Activated CD8-positive, alpha-beta memory T cell treated with anti-CD3 and anti-CD28 coated beads for 1 hour (primary cell): ENCODE measurements at places on chromosomes 12 and 14.

DNA sequence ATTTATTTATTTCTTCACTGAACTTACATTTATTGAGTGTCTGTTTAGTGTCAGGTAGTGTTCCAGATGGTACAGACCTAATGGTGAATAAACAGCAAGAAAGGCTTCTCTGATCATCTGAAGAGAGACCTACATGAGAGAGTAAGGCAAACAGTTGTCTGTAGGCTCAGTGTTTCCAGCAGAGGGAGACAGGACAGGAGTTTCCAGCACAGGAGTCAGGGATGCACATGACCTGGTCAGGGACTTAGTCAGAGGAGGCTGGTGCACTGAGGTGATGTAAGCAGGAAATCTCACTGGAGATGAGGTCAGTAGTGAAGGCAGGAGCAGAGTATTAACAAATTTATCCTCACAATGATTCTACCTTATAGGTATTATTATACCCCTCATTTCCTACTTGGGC, 233.2 kb downstream of the MDGA2 start:
- DNase-seq, result no peak

GRCh38 chr12:5861416-5861815, 83.6 kb downstream of the ANO2 start:
- no peak for DNase-seq

DNA sequence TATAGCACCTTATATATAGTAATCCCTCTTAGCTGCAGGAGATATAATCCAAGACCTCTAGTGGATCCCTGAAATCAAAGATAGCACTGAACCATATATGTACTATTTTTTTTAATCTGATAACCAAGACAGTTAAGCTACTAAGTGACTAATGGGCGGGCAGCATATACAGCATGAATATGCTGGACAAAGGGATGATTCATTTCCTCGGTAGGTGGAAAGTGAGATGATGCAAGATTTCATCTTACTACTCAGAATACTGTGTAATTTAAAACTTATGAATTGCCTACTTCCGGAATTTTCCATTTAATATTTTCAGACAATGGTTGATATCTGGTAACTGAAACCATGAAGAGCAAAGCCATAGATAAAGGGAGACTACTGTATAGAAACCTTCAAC, 36.2 kb downstream of the PRMT8 start:
- DNase-seq, result no peak

DNA sequence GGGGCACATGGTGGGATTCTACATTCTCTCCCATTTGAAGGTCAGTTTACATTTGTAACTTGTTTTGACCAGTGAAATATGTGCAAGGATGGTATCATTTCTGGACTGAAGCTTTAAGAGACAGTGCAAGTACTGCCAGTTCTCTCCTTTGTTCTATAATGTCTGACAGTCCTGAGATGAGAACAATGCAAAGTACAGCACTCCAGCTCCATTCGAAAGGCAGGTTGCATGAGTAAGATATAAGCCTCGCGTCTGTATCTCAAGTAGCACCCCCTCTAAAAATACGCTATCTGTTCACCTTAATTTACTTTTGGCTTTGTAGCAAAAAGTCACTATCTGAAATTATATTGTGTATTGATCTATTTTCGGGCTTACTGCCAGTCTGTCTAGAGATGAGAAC, 1122.2 kb upstream of the TMEM132C start:
- DNase-seq, result no peak

DNA sequence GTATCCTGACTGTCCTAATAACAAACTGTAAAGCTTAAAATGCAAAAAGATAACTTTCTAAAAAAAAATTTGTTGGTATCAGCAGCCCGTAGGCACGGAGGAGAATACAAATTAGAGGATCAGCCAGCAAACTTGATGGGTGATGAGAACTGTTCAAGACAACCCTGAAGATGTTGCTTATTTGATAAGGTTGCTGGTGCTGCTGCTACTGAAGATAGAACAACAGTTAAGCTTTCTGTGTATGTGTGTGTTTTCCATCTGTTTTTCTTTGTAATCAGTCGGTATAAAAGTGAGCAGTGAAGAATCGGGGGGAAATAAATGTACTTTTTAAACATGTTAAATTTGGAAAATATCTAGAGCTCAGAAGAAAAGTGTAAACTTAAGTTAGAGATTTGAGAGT, 67.4 kb upstream of the POC1B start:
- DNase-seq, result no peak

- no peak for DNase-seq
Observed at GRCh38 chr12:15152868-15153267, 68.3 kb downstream of the RERG start.

DNA sequence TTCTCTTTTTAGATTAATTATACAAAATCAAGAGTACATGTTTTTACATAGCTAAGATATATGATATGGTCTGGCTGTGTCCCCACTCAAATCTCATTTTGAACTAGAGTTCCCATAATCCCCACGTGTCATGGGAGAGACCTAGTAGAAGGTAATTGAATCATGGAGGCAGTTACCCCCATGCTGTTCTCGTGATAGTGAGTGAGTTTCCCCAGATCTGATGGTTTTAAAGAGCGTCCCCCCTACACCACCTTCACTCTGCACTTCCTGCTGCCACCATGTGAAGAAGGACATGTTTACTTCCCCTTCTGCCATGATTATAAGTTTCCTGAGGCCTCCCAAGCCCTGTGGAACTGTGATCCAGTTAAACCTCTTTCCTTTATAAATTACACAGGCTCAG, 21.4 kb upstream of the DRAM1 start:
- DNase-seq, result no peak

- no peak for DNase-seq
Observed at GRCh38 chr14:68314642-68315041, 478.2 kb downstream of the ZFP36L1 start.

GRCh38 chr14:42322531-42323284, 716.0 kb downstream of the LRFN5 start:
- no peak for DNase-seq

DNA sequence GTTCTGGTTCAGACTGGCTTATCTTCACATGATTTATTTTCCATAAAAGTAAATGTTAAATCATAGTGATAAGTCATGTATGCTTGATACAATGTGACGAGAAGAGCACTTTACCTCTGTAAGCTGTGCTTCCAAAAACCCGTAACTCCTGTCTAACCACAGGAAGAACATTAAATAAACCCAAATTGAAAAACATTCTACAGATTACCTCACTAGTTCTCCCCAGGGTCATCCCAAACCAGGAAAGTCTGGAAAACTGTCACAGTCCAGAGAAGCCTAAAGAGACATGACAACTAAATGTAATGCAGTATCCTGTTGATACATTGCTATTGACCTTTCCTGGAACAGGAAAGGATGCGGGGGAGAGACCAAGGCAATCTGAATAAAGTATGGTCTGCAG, 32.5 kb upstream of the DUSP6 start:
- DNase-seq, result no peak

DNA sequence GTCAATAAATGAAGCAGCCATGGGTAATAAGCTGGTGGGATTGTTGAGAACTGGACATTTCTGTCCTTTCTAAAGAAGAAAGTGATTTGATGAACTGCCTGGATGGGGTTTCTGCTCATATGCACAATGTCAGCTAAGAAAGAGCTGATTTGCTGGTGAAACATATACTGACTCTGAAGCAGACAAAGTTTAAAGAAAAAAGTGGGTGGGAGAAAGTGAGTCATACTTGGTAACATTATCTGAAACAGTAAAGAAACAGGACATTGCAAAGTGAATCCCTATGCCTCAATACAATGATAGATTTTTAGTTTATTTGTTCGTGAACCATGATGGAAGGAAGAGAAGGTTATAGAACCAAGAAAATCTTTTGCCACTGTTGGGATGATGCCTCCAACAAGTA, 95.6 kb upstream of the DNM1L start:
- no peak for DNase-seq

GRCh38 chr12:107732365-107732764, 28.6 kb downstream of the PRDM4 start:
- DNase-seq, result no peak

DNA sequence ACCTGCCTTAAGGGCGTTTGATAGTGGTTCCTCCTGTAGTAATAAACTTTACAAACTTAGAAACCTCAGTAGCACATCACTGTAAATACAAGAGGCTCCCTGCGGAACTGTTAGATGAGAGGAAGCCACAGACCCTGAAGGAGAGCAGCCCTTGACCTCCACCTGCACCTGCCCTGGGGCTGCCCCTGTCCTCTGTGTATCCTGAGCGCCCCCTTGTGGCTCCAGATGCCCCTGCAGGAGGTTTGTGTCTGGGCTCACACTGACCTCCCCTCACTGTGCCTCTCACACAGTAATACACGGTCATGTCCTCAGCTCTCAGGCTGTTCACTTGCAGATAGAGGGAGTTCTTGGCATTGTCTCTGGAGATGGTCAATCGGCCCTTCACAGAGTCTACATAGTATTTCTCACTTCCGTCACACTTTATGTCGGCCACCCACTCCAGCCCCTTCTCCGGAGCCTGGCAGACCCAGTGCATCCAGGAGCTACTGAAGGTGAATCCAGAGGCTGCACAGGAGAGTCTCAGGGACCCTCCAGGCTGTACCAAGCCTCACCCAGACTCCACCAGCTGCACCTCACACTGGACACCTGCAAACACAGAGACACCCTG, 1059.8 kb downstream of the TMEM121 start:
- peak; percentile 33 for DNase-seq

- no peak for DNase-seq
Observed at GRCh38 chr14:60254176-60254575, 5.2 kb downstream of the PPM1A start.

GRCh38 chr12:120225200-120225558, 24.3 kb upstream of the RPLP0 start:
- no peak for DNase-seq

DNA sequence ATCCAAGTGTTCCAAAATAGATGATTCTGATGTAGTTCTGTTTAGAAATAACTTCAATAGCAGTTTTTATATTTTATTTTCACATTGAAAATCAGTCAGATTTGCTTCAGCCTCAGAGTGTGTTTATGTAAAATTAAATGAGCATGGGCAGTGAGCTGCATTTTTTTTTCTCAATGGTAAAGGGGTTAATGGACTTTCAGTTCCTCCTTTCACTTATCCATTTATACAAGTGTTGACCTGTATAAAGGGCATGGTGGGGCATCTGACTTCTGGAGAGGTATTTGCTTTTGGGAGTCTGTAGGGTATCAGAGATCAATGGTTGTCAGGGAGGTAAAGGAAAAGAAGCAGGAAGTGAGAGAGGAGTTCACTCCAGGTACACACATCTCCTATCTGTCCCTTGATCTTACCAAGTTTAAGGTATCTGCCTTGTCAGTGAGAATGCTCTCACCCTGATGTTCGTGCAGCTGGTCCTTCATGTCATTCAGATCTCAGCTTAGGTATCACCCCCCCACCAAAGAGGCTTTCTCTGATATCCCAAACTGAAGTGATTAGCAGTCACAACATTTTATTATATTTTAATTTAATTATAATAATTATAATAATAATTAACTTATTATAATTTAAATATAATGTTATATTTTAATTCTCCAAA, 181.6 kb upstream of the LMNTD1 start:
- no peak for DNase-seq

DNA sequence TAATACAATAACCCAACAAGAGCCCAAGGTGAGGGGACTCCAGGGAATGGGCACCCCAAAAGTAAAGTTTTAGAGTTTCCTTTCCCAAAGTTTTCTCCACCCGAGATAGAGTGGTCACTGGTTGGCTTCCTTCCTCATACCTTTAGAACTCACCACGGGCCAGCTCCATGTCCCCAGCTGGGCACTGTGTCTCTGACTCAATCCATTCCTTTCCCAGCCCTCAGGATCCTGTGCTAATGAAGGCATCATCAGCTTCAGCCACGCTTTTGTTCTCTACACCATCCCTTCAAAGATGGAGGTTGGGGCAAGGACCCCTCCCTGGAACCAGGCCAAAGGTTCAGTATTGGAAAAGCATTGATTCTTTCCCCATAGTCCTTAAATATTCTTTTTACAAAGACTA, 59.8 kb upstream of the VASH1 start:
- no peak for DNase-seq

DNA sequence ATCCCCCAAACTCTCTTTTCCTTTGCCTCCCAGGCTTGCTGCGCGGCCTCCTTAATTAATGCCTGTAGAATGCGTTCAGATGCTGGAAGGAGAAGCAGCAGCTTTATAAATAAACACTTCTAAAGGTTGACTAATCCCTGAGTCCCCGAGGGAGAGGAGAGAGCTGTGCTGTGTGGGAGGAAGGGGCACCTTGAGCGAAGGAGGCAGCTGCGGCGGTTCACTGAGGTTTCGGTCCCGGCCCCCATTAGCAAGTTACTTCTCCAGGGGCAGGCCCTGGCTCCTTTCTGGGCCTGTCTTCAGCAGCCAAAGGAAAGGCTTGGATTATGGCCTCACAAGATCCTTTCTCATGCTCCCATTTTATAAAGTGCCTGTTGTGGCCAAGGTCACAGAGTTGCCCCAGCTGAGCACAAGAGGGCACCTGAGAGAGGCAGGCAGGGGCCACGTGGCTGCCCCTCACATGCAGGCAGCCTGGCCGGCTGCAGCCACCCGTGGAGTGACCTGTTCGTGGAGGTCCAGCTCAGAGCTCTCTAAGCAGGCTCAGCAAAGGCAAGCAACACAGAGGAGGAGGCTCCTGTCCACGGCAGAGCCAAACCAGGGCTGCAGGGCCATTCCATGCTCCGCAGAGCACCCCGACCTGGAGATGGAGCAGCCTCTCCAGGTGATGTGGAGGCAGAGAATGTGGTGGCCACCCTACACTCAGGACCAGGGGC, 15.0 kb upstream of the CACNA2D4 start:
- no peak for DNase-seq

DNA sequence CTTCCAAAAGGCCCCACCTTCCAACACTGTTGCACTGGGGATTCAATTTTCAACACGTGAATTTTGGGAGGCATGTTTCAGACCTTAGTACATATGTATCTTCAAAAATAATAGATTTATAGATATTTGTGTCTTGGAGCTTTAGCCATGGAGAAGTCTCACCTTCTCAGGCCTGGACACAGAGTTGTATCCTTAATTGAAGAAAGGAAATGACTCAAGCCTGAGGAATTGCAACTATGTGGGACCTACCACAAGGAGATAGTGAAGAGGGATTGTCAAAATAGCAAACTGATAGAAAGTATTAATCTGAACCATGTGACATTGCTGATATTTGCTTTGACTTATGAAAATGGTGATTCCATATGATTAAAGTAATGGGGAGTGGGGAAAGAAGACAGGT, 89.8 kb downstream of the ACSS3 start:
- DNase-seq, result no peak
